Heart right ventricle (tissue), 16 donors: ENCODE measurements at places on chromosomes 7 and 10. TPM values are rescaled to one million over a fixed set of nuclear protein-coding genes. Genes with fewer than 3 reads are reported as not detected.

GRCh38 chr7:82319674-82320118 is 123.9 kb downstream of the CACNA2D1 start:
- DNase-seq = peak; percentile 84

DNA sequence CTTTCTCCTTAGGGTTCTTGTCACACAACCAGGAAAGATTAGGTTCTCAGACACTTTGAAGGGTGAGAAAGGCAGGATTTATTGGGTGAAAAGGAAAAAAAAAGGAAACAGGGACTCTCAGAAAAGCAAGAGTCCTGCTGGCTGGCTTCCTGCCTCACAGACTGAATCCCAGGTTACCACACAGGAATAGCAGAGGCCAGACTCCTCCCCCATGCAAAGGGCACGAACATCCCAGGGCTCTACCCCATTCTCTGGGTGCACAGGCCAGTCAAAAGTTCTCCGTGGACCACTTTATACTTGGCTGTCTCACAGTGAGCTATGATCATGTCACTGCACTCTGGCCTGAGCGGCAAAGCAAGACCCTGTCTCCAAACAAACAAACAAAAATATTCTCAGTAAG is 42.6 kb downstream of the HOXA1 start:
- DNase-seq = no peak

GRCh38 chr7:30594048-30594539 is 584 bp upstream of the GARS1 start:
- peak; percentile 20 for DNase-seq

GRCh38 chr7:107394276-107394675 is 75.6 kb upstream of the GPR22 start:
- no peak for DNase-seq

DNA sequence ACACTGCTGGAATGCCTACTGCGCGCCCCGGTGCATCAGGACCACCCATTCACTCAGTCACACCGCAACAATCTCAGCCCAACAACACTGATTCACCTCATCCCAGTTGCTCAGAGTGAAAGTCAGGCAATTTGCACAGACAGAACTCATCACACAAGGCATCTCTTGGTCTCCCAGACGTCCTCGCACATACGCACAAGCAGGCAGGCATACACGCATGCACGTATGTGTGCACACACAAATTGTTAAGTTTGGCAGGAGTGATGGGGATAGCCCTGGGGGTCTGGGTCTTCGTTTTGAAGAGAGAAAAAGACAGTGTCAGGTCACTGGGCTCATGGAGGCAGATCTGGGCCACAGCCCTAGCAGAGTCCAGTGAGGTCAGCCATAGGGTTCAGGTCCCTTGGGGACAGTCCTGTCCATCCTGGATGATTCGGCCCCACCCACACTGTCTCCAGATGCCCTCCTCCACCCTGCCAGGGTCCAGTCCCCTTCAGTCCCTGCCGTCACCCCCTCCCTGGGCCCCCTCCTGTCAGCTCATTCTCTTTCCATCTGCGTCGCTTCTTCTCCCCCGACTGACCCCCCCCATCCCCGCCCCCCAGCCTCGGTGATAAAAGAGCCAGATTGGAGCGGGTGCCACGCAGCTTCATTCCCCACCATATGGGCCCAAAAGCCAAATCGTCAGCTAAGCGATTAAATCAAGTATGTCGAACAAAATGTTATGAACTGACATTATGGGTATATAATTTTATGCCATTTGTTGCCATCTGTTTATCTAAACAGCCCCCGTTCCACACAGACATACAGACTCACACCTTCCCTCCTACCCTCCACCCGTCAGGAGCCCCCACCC is 48.5 kb upstream of the SLF2 start:
- no peak for DNase-seq

DNA sequence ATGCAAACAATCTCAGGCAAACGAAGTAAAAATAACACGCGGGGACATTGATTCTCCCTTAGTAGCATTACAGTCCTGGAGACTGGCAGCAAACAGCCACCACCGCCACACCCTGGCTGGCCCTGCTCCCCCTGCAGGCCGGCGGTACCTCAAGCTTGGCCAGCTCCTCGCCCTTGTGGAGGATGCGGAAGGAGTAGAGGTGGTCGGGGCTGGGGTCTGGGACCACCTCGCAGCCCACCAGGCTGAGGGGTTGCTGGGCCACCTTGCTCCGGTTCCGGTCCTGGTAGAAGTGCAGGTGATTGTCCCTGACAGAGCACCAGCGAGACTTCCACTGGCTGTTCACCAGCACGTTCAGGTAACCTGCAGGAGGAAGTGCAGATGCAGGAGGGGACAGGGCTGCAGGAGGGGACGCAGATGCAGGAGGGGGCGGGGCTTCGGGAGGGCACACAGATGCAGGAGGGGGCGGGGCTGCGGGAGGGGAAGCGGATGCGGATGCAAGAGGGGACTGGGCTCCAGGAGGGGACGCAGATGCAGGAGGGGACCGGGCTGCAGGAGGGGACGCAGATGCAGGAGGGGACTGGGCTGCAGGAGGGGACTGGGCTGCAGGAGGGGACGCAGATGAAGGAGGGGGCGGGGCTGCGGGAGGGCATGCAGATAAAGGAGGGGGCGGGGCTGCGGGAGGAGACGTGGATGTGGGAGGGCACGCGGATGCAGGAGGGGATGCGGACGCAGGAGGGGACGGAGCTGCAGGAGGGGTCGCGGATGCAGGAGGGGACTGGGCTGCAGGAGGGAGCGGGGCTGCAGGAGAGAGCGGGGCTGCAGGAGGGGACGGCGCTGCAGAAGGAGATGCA is 65.7 kb downstream of the VWA2 start:
- peak; percentile 53 for DNase-seq

DNA sequence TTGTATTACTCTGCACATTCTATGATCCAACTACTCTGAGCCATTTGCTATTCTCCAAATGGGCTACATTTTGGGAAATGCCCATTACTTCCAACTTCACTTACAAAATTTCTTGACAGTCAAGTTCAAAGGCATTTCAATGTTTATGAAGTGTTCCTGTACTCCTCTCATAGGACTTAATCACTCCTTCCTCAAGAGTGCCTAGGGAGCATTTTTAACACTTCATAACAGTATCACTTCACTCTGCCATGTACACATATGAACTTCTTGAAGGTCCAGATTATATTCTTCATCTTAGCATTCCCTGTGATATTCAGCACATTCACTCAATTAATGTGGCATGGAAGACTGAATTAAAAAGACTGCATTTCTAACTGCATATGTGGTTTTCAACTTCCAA is 21.6 kb downstream of the OSBPL3 start:
- DNase-seq = no peak

GRCh38 chr7:82348251-82348650 is 95.3 kb downstream of the CACNA2D1 start:
- no peak for DNase-seq

- no peak for DNase-seq
These were observed 58.5 kb downstream of the STK32C start for GRCh38 chr10:132249226-132249724.

DNA sequence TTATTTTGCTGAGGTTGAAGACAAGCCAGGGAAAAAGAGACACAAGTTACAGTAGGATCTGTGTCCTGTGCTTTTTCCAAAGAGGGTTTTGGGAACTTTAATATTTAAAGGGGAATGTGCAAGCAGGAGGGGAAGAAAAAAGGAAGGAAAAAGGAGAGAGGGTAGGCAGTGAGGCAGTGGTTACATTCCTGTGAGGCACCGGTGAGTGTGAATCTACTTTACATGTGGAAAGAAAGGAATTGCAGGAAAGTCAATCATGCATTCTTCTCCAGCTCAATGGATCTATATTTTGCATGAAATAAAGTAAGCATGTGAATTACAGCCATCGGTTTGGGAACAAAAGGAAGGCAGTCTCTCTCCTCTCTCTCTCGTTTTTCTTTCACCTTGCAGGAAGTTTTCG is 12.6 kb upstream of the DYNC2I1 start:
- no peak for DNase-seq

- no peak for DNase-seq
These were observed 39.4 kb upstream of the GDF10 start for GRCh38 chr10:47260505-47261111.

GRCh38 chr10:73998929-73999691 is 1.2 kb downstream of the VCL start:
- peak; percentile 49 for DNase-seq

DNA sequence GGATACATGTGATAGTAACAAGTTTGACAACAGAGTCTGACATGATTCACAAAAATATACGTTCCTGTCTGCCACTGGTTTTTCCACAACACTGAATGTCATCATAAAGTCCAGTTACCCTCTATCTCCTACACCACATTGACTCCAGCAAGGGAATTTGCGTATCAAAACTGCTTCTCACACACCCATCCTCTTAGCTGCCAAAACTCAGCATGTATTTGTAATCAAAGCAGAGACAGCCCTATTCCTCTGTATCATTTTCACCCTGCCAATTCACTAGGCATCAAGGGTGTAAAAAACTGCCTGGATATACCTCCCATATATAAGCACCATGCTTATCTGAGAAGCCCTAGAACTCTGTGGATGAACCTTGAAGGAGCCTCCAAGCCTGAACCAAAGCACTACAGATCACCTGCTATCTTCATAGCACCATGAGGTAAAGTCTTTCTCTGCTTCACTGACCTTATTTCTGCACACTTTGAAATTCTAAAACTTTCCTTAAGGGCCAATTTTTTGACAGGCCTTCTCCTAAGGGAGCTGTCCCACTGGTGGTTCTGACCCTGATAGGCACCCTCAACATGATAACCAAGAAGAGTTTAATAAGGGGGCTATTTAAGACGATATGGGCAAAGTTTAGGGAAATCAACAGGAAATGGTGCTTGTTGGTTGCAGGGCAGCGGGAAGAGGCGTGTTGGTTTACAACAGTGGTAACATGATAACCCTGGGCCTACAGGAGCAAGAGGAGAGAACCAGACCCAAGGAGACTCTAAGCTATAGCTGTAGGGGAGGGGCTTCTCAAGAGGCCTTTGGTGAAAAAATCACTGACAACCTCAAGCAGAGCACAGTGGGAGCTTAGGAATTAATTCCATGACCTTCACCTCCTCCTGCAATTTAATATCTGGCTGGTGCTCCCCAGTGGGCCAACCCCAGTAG is at the start of gene IFIT1B:
TSS of gene IFIT1B (plus strand) at position 352 of the 933 bp plus-strand sequence. CDS start at position 432, 80 bp downstream.
- no peak for DNase-seq

- no peak for DNase-seq
These were observed 88.3 kb upstream of the CACUL1 start for GRCh38 chr10:118842843-118843624.

DNA sequence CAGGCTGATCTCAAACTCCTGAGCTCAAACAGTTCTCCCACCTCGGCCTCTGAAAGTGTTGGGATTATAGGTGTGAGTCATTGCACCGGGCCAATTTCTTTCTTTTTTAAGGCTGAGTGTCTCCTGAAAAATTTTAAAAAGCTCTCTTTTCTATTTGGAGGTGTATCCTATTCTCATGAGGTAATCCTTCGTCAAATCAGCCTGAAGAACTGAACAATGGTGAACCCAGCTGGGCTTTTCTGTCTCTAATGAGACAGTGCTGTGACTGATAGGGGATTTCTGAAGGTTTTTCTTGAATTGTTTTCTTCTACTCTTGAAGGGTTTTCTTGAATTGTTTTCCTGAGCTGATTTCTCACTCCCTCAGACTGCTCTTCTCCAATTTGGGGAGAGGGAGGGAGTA is 30.9 kb upstream of the CALU start:
- no peak for DNase-seq

DNA sequence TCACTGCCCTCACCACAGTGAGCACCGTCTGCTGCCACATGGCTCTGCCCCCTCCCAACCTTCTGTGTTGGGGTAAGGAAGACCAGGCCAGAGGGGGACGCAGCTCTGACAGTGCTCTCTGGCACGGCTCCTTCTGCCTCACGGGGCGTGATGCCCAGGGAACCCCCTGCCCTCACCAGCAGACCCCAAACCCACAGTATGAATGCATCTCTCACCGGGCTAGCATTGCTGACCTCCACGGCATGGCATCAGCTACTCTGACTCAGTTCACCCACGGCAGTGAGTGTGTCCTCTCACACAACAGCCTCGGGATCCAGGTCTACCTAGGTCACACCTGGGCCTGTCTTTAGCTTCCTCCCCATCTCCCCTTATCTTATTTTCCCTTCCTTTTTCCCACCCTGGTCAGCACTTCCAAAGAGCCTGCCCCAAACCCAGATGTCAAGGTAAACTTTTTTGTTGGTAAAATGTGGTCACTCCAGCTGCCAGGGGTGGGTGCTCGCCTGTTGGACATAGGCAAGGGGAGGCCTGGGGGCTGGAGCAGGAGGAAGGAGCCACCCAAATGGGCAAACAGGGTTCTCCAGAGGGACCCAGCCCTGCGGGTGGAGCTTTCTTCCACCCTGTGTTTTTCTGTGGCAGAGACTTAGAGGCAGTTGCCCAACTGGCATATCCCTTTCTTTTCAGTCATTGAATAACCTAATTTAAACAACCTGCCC is 4.4 kb downstream of the CALML3 start:
- DNase-seq = no peak

GRCh38 chr7:47488201-47488968 is 93.5 kb downstream of the TNS3 start:
- DNase-seq = no peak

DNA sequence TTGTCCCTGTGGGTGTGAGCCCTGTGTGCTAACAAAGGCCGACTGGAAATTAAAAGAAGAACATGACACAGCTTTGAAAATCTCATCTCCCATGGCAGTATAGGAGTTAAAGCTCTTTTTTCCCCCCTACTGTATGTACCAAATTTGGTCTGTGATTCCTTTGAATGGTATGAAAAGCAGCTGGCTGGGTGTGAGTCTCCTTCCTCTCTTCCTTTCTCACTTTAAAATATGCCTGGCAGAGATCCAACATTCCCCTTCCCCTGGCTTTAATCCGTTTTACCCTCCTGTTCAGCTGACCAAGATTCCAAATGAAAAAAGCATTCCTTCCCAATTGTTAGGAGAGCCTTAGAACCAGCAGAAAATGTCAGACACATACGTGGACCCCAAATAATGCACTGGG is 225.0 kb upstream of the CELF2 start:
- DNase-seq = peak; percentile 29

DNA sequence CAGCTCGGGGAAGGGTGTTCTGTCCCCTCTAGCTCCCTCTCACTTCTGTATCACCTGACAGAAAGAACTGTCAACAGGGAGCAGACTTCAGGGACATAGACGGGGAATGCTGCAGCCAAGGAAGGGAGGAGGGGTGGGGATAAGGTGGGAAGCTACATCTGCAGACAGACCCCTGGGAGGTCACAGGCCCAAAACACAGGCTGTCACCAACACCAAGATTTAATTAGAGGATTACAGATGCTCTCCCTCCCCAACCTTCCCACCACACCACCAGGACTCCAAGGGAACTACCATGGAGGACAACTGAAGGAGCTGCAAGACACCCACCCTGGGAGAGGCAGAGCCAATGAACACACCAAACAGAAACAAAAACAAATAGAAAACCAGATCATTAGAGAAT is 425.2 kb upstream of the VSTM2A start:
- no peak for DNase-seq

GRCh38 chr7:119935418-119936025 is 337.5 kb upstream of the KCND2 start:
- DNase-seq = no peak

GRCh38 chr7:36925207-36925606 is 200.9 kb upstream of the AOAH start:
- no peak for DNase-seq

Gene GBF1
- total RNA-seq = 52.2 TPM

Gene ERVW-1
- not detected for total RNA-seq

Gene DGKI
- total RNA-seq = 1.5 TPM

Gene ANKRD2
- total RNA-seq = 46.3 TPM

Gene RADIL
- 3.5 TPM for total RNA-seq

Gene SOSTDC1
- total RNA-seq = not detected

Gene OR6V1
- total RNA-seq = not detected

Gene EN2
- total RNA-seq = not detected

Gene CFAP69
- total RNA-seq = 2.7 TPM

Gene AQP1
- 237 TPM for total RNA-seq

Gene A1CF
- not detected for total RNA-seq

Gene ANAPC16
- 230 TPM for total RNA-seq

Gene SPDYE8
- not detected for total RNA-seq

Gene LIPJ
- 0.53 TPM for total RNA-seq

Gene FGFBP3
- total RNA-seq = 0.21 TPM
